ENCODE measurements at places on chromosomes 3 and 15. TPM values are rescaled to one million over a fixed set of nuclear protein-coding genes. Genes with fewer than 3 reads are reported as not detected.

GRCh38 chr3:103167850-103168249 is 733.0 kb downstream of the ZPLD1 start:
- DNase-seq, result no peak

- no peak for DNase-seq
Measured at GRCh38 chr15:89024418-89024817, 63.8 kb upstream of the ABHD2 start.

DNA sequence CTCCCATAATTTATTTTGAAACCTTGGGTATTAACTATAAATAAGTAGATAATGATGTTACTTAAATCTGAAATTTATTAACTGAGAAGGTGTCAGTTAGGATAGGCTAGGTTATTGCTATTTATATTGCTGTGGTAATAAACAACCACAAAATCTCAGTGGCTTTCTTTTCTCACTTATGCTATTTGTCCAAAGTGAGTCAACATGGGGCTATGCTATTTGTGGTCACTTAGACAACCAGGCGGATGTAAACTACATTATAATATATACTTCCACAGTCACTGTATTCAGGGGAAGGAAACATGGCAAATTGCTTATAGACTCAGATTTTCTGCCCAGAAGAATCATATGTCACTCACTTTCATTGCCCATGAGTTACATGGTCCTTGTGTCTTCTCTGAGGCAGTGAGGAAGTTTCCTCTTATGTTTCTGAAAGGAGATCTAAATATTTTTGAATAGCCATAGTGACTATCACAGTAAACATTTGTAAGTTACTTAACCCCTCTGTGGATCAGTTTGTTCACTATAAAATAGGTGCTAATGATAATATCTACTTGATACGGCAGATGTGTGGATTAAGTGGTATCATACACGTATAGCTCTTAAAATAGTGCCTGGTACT is 19.8 kb downstream of the HMG20A start:
- no peak for DNase-seq

DYNC1LI1 gene
- total RNA-seq, result 21.6 TPM

CD200 gene
- 7.6 TPM for total RNA-seq

LMAN1L gene
- total RNA-seq, result not detected

LTK gene
- 8.2 TPM for total RNA-seq

KNL1 gene
- total RNA-seq, result 18.8 TPM

ZBED2 gene
- 0.52 TPM for total RNA-seq
